ENCODE measurements at places on chromosomes 11 and 22.

DNA sequence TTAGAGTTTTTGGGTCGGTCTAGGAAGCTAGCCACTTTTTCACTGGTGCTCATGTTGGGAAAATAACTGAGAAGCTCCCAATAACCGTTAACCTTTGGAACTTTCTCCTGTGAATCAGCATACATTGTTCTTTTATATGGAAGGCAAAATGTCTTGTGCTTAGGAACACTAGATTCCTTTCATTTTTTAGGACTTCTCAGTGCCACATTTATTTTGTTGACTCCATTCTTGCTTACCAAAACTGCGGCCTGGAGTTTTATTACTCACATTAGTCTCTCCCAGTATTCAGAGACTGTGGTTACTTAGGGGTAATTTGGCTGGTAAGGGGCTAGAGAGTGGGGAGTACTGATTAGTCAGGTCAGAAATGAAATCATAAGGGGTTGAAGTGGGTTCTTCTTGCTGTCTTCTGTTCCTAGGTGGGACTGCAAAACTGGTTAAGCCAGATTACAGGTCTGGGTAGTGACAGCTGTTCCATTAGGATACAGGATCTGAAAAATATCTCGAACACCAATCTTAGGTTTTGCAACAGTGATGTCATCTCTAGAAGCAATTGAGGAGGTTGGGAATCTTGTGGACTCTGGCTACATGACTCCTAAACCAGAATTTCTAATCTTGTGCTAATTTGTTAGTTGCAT, 631.4 kb upstream of the LUZP2 start:
- no peak for DNase-seq

DNA sequence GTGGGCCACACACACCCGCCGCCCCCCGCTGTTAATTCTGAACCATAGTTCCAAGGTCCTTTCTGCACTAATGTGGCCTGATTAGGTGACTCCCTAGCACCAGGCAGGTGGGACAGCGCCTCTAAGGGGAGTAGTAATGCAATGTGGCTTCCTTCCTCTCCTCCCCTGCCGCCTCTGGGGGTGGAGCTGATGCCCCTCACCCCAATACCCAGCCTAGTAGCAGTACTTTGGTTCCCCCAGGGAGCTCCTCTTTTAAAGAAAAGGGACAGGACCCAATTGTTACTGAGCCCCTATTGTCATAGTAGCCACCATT, 14.4 kb downstream of the RTN4RL2 start:
- DNase-seq, result no peak

DNA sequence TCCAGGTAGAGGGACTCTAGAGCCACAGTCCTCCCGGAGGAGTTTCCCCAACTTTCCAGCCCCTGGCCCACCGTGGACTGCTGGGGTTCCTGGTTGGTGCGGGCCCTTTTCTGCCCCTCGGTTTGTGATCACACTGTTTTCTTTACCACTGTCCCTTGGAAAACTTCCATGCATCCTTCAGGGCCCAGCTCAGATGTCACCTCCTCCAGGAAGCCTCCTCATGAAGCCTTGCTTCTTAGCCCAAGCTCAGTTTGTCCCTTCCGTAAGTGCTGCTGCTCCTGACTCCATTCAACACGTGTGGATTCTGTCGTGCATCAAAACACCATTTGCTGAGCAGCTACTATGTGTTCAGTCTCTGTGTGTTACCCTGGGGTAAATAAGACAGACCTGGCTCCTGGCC, 15.9 kb upstream of the TPCN2 start:
- no peak for DNase-seq

DNA sequence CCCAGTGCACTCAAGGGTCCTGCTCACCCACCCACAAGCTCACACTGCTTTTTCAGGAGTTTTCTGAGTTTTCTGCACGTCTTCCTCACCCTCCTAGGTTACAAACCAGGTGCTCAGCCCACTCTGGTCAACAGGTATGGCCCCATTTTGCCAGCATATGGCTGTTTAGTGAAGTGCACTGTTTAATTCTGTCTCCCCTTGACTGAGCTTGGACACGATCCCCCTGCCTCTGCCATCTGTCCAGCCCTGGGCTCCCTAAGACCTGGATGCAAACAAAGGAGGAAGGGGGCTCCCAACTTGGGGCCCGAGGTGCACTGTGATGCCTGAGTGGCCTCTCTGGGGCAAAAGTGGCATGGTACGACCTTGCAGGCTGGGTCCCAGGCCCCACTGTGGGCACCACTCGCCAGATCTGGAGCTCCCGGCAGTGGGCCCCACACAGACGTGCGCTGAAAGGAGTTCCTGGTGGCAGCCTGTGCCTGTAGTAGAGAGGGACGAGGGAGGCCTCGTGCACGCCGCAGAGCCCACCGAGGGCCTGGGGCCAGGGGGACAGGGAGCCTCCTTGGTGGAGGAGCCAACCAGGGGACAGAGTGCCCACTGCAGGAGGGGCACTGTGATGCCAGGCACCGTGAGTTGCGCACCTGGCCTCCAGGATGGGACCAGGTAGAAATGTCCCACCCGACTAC, 37.3 kb upstream of the COMT start:
- no peak for DNase-seq

- DNase-seq, result no peak
These were observed 610.4 kb upstream of the B3GAT1 start for GRCh38 chr11:135022454-135022853.

DNA sequence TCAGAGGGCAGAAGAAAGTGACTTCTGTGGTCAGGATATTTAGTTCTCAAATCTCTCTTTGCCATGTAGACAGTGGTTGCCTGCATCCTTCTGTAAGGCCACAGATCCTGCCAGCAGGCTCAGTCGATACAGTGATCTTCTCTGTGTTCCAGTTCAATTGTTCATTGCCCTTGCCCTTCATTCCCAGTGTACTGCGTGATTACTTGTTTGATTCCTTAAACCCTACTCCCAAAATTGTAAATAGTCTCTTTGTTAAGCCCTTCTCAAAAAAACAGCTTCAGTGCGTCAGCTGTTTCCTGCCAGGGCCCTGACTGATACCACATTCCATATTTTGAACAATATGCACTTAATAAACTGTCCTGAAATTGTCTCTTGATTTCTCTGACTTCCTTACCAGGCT, 9.3 kb upstream of the TYR start:
- no peak for DNase-seq
